ENCODE measurements at places on chromosomes 4 and X.

- no peak for DNase-seq
Measured at GRCh38 chr4:83093060-83093640, 21.4 kb downstream of the PLAC8 start.

DNA sequence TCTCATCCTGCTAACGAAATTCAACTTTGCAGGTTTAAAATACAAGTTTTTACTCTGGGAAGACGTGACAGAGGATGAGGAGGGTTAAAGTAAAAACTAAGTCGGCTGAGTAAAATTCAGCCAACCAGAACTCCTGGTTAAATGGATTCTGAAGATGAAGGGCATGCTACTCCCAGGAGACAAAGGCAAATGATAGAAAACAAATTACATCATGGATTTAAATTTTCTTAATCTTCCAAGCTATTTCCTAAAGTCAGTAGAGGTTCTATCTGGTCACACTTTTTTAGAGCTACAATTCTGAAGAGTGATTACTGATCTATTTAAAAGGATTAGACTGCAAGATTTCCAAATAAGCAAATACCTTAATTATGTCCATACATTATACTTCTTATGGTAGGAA, 47.9 kb downstream of the ZNF827 start:
- DNase-seq = no peak

DNA sequence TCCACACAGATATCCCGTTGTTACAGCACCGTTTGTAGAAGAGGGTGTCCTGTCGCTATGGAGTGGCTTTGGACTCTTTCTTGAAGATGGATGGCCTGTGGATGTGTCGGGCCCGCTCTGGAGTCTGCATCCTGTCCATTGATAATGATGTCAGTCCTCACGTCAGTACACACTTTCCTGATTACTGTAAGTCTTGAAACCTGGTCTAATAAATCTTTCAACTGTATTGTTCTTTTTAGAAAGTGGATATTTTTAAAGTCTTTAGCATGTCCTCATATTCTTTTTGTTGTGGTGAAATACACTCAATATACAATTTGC, 14.9 kb downstream of the MSANTD1 start:
- no peak for DNase-seq

DNA sequence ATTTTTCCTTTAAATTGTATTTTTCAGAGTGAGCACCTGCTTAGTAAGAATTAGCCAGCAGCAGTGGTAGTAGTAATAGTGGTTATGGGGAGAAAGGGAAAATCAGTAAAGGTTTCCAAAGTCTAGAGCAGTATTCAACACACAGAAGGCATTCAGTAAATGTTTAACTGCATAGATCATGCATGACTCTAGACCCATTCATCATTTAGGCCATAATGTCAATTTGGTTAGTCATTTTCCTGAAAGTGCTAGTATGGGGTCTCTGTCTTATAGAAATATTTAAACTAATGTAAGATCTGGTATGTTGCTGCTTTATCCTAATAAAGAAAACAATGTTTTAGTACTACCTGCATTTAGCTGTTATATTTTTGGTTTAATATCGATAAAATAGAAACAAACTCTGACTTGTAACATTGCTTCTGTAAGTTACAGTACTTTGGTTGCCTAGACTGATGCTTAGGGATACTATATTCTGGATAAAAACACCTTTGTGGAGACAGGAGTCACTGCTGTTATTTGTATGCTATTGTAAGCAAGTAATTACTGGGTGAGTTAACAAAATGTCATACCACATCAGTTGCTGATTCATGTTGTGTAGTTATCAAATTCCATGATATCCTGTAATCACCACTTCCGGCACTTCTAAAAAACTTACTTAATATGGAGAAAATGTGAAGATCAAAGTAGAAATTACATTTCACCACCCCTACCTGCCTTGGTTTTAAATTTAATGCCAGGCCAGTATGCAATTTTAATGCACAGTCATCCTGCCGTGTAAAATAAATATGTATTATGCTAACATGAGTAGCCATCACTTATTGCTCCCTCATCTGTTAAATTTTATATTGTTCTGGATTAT, 115.8 kb upstream of the BMPR1B start:
- DNase-seq = no peak

DNA sequence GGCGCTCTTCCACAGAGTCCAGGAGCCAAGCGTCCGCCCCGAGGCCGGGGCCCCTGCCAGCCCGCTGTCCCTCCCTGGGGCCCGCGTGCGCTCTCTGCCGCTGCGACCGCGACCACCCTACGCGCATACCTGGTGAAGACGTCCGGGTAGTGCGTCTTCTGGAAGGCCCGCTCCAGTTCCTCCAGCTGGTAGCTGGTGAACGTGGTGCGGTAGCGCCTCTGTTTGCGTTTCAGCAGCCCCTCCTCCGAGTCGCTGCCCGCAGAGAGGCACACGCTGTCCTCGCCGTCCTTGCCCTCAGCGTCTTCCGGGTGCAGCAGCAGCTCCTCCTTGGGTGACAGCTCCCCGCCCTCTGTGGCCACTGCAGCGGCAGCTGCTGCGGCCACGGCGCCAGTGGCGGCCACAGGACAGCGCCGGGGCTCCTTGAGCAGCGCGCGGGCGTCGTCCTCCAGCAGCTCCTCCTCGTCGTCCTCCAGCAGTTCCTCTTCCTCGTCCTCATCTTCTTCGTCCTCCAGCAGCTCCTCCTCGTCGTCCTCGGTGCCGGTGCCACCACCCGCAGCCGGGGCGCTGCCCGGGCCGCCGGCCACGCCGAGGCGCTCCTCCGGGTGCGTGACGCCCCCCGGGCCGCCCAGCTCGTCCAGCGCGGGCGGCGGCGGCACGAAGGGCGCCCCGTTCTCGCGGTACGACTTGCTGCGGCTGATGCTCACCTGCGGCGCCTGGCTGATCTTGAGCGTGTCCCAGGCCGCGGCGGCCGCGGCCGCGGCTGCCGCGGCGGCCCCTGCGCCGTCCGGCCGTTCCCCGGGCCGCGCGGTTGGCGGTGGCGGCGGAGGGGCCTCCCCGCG, 2.8 kb downstream of the ARX start:
- no peak for DNase-seq

- DNase-seq = no peak
Measured at GRCh38 chrX:135544338-135544948, 24.0 kb downstream of the INTS6L start.

DNA sequence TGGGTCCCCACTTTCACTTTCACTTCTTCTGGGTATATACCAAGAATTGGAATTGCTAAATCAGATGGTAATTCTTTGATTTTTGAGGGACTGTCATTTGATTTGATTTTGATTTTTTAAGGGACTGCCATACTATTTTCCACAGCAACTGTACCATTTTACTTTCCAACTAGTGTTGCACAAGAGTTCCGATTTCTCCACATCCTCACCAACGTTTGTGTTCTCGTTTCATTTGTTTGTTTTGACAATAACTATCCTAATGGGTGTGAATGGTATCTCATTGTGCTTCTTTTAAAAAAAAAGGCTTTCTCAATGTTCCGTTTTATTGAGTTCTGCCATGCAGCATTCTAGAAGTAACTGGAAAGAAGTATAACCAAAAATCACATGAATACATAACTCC, 62.6 kb downstream of the C4orf46 start:
- no peak for DNase-seq

DNA sequence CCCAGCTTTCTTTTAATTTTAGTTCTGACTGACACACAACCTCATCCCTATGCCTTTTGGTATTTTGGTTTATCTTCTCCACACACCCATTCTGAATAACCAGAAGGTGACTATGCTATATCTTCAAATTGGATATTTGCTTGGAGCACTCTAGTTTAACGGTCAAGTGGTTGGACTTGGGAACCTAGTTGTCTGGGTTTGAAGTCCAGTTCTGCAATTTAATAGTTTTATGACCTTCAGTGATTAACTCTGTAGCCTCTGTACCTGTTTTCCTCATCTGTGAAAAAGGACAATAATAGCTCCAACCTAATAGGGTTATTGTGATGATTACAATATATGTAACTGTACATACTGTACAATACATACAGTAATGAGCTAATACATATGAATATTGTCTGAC, 20.0 kb downstream of the PPM1K start:
- no peak for DNase-seq

DNA sequence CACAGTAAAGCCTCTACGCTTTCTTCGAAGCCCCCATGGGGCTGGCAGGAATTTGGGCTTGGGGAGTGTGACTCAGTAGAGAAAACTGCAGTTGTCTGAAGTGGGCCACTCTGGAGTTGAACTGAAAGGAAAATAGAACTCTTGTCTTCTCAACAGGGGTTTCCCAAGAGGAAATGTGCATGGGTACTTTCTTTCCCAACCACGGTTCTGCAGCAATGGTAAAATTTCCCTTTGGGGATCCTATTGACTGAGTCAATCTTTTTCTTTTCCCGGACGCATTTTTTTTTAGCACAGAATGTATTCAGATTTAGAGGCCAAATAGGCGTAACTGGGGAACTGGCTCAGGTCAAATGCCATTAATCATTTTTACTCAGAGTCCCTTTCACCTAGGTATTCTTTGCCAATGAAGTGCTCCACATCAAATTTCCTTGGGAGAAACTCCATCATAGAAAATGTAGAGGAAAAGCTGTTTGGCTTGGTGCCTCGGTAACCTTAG, 269.3 kb downstream of the STIM2 start:
- no peak for DNase-seq

DNA sequence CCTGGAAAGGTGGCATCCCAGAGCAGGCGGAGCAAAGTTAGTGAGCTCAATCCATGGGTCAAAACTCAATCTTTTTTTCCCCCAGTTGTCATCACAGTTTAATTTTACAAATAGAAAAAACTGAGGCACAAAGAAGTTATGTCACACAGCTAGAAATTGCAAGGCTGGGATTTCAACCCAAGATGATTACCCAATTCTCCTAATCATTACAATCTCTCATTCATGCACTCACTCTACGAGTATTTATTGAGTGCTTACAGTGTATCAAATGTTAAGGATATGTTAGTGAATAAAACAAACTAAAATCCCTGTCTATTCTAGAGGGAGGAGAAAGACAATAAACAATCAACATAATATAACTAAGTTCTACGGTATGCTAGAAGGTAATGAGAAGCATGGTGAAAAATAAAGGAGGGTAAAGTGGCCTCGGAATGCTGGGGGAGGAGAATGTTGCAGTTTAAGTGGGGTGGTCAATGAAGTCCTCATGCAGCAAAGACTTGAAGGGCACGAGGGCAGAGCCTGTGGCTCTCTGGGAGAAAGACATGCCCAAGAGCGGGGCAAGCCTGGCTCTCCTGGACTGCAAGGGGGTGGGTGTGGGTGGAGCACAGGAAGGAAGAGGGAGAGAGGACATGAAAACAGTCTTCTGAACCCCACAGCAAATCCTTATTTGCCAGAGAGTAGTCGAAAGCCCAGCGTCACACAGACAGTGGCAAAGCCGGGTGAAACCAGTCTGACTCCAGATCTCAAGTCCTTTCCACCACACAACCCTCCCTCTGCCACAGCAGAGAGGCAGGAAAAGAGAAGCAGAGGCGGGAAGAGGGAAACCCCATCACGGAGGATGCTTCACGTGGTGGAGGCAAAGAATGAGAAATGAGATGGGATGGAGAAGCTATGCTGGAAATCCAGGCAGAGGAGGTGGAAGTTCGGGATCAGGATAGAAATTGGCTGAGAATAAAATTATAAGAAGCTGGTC, 48.3 kb downstream of the RAB33B start:
- no peak for DNase-seq

GRCh38 chr4:108649863-108650211, 562 bp upstream of the OSTC start:
- DNase-seq = no peak

- DNase-seq = no peak
Measured at GRCh38 chr4:176653401-176654220, 139.1 kb downstream of the VEGFC start.

GRCh38 chr4:105150503-105150902, 3.8 kb downstream of the TET2 start:
- no peak for DNase-seq

- no peak for DNase-seq
Measured at GRCh38 chrX:27619459-27619858, 29.3 kb downstream of the DCAF8L2 start.

- DNase-seq = no peak
Measured at GRCh38 chr4:188603646-188604045, 464.4 kb downstream of the TRIML1 start.

GRCh38 chrX:2507904-2508627, 7.3 kb upstream of the DHRSX start:
- no peak for DNase-seq

DNA sequence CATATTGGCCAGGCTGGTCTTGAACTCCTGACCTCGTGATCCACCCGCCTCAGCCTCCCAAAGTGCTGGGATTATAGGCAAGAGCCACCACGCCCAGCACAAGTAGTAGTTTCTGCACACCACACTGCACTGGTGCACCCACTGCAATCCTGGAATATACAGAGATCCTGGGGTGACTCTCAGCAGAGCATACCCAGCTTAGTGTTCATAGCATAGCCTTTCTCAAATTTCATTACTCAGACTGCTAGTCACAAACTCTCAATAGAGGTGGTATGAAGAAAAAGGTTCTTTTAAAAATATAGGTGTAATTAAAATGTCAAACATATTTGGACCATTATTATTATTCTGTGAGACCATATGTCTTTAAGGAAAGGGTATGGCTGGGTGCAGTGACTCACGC, 6.2 kb upstream of the ARHGAP10 start:
- DNase-seq = no peak

DNA sequence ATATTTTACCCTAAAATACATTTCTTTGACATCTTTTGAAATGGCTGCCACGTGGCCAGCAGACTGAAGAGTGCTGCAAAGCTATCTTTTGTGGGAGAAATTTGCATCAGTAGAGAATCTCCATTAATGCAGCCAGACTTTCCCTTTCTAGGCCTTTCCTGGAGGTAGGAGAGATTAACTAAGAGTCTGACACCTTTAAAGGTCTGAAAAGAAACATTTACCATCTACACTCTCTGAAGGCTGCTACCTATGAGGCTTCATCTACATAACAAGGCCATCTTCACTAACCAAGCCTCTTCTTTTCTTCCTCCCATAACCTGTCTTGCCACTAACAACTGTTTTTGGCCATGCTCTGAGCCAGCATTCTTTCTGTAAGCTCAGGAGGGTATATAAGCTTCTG, 17.8 kb upstream of the SPRY1 start:
- no peak for DNase-seq

- DNase-seq = no peak
Measured at GRCh38 chrX:56313308-56313707, 81.2 kb downstream of the KLF8 start.

- DNase-seq = peak; percentile 49
Measured at GRCh38 chrX:40171513-40172400, 74.0 kb upstream of the BCOR start.

- DNase-seq = no peak
Measured at GRCh38 chr4:157121401-157121800, 45.5 kb downstream of the GLRB start.

DNA sequence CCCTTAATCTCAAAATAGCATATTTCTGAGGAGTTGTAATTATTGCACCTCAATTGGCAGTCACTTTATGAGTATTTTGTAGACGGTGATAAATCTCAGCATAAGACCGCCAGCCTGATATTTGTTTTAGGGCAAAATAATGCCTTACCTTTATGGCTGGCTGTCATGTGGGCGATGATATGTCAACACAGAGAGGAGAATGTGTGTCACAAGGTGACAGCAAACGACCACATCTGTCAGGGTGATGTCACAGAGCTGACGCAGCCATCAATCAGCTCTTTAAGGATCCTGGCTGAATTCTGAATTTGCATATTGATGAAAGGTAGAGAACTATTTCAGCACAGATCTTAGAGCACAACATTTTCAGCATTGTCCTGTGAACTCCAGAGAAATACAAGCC, 209.7 kb downstream of the CEP135 start:
- peak; percentile 10 for DNase-seq

- DNase-seq = no peak
Measured at GRCh38 chr4:39083164-39083563, 21.1 kb downstream of the KLHL5 start.

Data from stimulated activated CD4-positive, alpha-beta T cell treated with anti-CD3 and anti-CD28 coated beads, Interleukin-4, amount 100 ng/mL, for 24 hours (primary cell).